ENCODE measurements at places on chromosomes 3 and 15. TPM values are rescaled to one million over a fixed set of nuclear protein-coding genes. Genes with fewer than 3 reads are reported as not detected.

GPR62 gene
- total RNA-seq: not detected

CLDN18 gene
- 7.3 TPM for total RNA-seq

FAH gene
- 16.1 TPM for total RNA-seq

GRCh38 chr3:30438126-30438525, 168.3 kb upstream of the TGFBR2 start:
- DNase-seq: no peak

- DNase-seq: no peak
These were observed 29.5 kb downstream of the MB21D2 start for GRCh38 chr3:192888190-192888589.

DNA sequence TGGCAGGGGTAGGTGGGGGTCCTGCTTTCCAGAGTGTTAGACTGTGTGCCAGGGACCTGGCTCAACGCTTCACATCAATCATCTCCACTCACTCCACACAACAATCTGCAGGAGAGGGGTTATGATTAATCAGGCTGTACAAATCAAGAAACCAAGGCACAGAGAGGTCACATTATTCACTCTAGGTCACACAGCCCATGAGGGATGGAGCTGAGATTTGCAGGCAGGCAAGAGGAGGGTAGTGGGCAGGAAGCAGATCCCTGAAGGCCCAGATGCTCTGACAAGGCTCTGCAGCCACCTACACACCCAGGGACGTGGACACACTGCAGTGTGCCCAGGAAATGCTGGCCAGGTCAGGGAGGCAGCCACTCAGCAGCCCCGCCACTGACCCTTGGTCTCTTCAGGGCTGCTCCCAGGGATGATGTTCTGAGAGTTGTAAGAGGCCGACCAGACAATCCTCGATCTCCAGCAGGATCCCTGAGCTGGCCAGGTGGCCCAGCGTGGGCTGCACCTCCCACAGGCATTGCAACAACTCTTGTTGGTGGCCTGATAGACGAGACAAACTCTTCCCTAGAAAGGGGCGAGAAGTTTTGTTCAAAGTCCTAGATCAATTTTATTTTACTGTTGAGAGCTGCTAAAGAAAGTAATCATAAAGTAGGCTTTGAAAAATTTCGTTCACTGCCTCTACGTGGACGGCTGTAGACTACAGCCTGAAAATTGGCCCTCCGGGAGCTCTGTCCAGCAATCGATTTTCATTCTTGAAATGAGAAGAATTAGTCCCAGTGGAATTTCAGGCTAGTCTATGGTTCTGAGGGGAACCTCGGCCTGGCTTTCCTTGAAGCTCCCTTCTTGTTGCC, 4.2 kb upstream of the SLC6A6 start:
- no peak for DNase-seq

- no peak for DNase-seq
These were observed at the start of gene ARNT2 for GRCh38 chr15:80404057-80404760. TSS of gene ARNT2 (plus strand) at chr15:80404382. CDS start at chr15:80404516, 134 bp downstream.

- DNase-seq: no peak
These were observed at the start of gene NRROS for GRCh38 chr3:196639483-196640296. TSS of gene NRROS (plus strand) at chr3:196639694. CDS start at chr3:196654540, 14,846 bp downstream.

DNA sequence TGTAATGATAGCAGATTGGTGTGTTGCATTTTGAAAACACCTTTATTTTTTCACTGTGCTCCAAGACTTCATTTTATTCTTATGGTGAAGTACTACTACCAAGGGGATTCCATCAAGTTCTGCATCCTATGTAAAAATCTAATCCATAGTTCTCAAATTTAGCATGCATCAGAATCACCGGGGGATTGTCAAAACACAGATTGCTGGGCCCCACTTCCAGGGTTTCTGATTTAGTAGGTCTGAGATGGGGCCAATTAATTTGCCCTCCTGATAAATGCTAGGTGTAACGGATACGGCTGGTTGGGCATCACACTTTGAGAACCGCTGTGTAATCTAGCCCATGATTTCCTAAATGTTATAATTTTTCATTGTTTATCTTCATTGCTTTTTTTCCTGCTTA, 692 bp downstream of the ZWILCH start:
- DNase-seq: no peak

DNA sequence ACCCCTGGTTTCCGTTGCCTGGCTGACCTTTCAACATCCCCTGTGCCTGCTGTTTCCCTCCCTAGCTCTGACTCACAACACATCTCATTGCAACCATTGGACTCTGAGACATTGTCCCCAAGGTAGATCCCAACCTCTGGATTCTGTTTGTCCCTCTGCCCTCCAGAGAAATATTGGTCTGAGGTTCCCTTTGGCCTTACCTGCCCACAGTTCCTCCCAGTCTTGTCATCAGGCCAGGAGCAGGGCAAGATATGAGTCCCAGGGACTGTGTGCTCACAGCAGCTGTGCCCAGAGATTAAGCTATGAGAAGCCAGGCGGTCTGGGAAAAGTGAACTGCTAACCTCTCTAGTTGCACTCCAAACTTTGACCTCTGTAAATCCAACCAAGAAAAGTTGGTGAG, 168.2 kb upstream of the NR2F2 start:
- no peak for DNase-seq

DNA sequence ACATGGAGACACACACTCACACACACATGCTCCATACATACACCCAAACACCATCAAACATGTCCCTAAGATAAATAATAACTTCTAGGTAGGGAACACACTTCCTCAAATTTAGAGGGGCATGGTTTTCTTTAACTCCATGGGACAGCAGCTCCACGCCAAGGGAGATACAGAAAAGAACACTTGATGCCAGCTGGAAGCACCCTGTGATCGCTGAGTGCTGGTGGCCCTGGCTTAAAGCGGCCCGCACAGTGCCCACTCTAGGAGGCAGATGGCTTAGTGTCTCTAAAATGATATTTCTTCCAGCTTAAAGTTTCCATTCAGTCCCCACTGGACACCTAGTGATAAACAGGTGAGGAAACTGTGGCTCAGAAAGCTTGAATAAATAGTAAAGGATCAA, 232.9 kb downstream of the UACA start:
- DNase-seq: no peak

DNA sequence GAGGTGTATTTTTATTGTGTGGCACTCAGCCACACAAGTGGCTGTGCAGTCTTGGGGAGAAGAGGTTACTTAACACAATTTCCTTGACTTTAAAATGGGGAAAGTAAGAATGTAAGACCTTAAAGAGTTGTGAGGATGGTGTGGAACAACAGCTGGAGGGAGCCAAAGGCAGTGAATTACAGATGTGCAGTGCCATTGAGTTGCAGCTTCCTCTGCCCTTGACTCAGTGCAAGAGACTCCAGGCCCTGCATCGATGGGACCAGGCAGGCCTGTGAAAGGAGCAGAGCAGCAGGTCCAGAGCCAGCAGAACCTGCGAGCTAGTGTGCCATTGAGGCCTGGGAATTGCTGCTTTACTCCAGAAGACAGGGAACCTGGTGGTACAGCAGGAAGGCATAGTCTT, 27.2 kb downstream of the EEFSEC start:
- DNase-seq: no peak

DNA sequence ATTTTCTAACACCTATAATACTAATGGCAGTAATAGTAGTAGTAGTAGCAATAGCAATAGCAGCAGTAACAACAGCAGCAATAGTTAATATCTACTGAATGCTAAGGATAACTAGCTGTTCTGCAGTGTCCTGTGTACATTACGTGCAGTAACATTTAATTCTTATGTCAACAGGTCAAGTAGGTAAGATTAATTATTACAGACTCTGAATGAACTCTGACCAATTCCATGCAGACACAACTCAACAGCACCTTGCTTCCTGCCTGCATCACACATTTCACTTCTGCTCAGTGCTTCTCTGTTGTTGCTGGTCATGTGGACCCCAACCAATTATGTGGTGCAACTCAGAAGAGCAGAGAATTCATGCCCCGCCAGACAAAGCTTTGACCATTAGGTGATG, 39.9 kb upstream of the ARHGEF26 start:
- no peak for DNase-seq

DNA sequence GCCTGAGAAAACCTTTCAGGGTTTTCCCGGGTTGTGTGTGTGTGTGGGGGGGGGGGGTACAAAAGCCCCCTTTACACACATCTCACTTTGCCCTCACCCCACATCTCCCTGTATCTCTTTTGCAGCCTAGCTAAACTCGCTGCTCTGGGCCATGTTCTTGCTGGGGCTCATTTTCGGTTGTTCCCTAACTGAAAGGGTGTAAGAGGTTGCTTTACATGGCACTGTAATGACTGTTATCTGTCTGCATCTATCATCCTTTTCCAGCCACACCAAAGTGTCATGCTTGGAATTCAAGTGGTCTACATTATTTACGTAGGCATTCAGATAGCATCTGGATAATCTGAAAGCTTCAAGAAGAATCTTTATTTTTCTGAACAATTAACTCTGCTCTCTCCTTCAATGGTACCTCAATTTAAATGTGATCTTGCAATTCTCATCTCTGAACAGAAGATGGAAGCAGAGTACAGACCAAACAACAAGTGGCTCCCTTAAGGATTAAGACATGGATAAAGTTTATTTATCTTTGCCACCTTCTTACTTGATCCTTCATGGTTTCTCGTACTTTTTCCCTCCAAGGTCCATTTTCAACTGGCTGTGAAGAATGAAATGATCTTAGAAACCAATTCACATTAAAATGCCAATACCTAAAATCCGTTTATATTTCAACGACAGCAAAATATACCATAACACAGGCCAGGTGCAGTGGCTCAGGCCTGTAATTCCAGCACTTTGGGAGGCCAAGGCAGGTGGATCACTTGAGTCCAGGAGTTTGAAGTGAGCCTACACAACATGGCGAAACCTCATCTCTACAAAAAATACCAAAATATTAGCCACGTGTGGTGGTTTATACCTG, 34.9 kb downstream of the DCLK3 start:
- DNase-seq: no peak

Data from thoracic aorta (tissue), 2 donors.